Stimulated activated CD4-positive, alpha-beta T cell treated with anti-CD3 and anti-CD28 coated beads, Interleukin-15, amount 100 ng/mL, for 1 hour (primary cell): ENCODE measurements at places on chromosomes 2 and 18.

DNA sequence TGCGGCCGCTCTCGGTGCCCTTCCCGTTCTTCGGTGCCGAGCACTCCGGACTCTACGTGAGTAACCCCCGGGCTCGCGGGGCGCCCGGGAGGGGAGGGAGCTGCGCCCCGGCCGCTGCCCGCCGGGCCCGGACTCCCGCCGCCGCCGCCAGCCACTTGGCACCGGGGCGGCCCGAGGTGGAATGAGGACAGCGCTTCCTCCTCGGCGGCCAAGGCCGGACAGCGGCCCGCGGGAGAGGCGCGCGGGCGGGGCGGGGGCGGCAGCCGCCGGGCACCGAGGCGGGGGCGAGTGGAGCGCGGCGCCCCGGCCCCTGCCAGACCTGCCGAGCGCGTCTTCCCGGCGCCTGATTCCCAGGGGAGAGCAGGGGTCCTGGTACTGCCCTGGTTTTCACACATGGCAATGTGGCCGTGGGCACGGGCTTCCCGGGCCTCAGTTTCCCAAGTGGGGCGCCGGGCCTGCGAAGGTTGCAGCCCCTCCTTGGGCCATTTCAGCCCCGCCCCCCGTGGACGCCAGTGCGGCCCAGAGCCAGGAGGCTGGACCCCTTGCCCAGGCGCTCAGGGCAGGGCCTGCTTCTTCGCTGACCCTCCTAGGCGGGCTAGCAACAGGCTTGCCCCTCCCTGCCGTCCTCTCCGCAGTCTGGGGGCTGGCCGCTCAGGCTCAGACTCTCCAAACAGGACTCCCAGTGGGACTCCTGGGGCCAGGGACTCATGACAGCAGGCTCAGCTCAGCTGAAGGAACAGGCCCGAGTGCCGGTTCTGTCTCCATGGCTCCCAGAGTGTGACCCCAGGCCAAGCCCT is 775 bp downstream of the SNED1 start:
- DNase-seq: no peak

- DNase-seq: no peak
These were observed 80.9 kb downstream of the CHRNA1 start for GRCh38 chr2:174683392-174683759.

GRCh38 chr2:4591261-4591660 is 887.9 kb downstream of the DCDC2C start:
- no peak for DNase-seq

GRCh38 chr2:99806758-99807157 is 316.9 kb upstream of the REV1 start:
- DNase-seq: no peak

GRCh38 chr2:1688161-1688560 is 56.2 kb downstream of the PXDN start:
- DNase-seq: no peak

- DNase-seq: no peak
These were observed 300.9 kb downstream of the ARHGAP15 start for GRCh38 chr2:143429932-143430679.

DNA sequence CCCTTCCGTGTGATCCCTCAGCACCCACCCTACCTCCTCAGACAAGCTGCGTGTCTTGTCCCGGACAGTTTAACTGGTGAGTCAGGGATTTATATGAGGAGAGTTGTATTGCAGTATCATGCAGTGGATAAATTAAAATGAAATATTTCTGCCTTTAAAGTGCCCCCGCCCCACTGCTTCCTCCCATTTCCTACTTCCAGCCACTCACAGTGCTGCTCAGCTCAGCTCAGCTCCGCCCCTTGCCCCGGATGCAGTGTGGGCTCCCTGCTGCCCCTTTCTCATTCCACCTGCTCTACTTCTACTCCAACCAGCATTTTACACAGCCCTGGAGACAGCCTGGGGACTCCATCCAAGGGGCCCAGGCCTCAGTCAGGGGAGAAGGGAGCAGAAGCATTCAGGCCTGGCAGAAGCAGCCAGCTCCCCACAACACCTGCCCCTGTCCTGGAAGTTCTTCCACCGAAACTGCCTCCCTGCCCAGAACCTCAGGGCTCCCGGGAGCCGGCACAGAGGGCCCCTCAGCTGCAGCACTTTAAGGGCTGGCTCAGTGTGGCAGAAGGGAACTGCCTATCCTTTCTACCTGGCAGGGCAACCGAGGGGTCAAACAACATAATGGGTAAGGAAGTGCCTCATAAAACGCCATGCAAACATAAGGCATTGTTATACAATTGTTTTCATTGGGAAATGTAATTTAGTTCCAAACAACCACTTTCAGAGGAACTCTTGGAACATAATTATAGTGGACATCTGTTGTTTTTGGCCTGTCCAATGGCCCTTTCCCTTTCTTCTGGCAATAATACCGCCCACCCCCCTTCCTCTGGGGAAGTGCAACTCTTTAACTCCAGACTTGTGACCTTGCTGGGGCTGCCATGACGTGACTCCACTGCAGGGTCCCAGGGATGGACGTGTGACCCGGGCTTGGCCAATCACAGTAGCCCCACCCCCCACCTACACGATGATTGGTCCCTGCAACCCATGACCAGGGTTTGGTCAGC is 102.3 kb downstream of the LIPG start:
- no peak for DNase-seq

DNA sequence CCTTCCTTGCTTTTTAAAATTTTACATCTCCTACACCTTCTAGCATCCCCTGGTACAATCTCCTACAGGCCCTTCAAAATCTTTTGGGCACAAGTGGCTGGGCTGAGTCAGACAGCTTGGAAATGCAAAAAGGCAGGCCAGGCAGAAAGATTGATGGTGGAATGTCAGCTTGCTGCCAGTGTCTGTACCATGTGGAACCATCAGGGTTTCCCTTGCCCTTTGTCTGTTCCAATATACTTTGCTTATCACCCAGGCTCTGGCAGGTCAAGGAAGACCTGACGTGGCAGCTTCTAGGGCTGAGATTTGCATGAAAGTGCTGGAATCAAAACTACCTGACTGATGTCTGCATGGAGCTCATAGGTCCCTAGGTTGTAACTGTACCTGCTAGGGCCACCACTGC is 33.3 kb downstream of the GPR39 start:
- DNase-seq: no peak

DNA sequence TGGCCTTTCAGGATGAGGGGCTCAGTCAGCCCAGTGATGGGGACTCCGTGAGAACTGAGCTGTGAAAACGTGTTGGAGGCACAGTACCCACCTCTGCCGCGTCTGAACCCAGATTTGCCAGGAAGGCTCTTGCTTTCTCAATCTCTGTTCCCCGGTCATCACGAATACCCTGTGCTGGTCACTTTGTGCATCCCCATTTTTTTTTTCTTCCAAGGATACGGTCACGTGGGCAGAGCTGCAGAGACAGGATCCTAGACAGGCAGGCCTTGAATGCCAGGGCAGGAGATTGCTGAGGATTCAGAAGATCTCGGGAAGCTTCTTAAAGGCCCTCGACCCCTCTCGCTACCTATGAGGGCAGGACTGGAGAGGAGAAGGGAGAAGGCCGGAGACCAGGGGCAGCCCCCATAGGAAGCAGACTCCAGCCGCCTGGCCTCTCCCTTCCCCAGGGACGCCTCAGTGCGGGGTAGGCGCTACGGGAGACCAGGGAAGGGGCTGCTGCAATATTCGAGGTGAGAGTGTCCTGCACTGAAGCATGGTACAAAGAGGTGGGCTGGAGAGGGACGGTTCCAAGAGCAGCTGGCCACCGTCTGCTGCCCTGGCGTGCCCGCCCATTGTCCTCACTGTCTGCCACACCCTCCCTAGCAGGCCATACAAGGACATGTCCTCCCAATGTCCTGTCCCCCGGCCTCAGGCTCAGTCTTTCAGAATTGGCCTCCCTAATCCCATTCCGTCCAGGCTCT is 29.0 kb upstream of the TAF1B start:
- DNase-seq: no peak

GRCh38 chr2:47999512-47999911 is 93.2 kb upstream of the FBXO11 start:
- DNase-seq: no peak

- DNase-seq: no peak
These were observed 77.9 kb downstream of the LIMS1 start for GRCh38 chr2:108612153-108612513.

DNA sequence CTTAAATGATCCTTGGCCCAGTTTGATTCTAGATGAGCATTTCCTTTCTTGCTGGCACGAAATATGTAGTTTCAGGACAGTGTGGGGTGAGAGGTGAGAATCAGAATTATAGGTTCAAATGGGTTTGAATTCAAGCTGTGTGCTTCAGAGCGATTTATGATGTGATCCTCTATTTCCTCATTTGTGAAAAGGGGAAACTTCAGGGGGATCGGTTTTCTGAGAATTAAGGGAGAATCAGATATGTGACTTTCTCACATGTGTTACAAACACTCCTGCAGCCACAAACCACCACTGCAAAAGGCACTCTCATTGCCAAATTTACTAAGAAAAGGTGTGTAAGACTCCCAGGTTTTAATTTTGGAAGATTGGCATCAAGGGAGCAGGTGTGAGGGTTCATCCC is 24.4 kb downstream of the HK2 start:
- DNase-seq: no peak

- no peak for DNase-seq
These were observed 20.8 kb downstream of the TNFRSF11A start for GRCh38 chr18:62345909-62346308.

- DNase-seq: no peak
These were observed 66.6 kb downstream of the IL1R2 start for GRCh38 chr2:102058293-102058833.

DNA sequence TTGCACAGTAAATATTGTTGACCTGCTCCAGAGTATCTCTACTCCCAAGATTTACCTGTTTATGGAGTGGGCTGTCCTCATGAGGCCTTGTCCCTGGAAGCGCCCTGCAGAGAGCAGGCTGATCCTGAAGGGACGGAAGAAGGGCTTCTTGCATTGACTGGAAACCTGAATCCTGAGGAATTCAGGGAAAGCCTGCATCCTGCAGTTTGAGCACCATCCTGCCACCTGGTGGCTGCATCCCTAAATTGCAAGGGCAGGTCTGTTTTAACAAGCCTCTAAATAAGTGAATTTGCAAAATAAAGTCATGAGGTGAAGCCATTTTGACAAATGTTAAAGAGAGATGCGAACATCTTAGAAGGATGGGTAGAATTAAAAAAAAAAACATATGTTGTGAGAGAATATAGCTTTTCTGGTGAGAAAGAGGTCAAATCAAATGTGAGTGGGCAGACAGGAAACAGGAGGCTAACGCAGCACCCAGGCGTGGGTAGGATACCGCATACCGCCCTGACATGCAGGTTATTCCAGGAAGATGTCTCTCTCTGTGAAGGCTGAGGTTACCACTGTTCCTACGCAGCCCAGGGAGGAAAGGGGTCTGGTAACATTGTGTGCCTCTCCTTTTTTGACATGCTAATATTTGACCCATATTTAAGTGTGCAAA is 754.9 kb downstream of the RNF144A start:
- DNase-seq: no peak

DNA sequence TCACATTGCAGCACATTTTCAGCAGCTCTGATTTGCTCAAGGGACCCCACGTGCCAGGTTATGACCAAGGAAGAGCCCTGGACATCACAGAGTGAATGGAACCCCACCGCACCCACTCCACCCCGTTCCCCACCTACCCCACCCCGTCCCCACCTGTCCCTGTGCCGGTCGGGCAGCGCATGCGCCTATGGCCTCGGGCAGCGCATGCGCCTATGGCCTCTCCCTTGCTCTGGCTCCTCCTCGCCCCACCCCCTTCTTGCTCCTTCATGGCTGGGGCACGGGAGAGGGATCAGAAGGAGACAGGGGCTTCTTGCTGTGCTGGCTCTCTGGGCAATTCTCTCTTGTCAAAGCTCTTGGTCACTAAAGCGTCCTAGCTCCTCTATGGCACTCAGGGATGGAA is 371.8 kb upstream of the HS6ST1 start:
- DNase-seq: no peak

- DNase-seq: no peak
These were observed 68.1 kb upstream of the CTAGE1 start for GRCh38 chr18:22485808-22486244.

GRCh38 chr2:137287913-137288639 is 522.7 kb downstream of the THSD7B start:
- no peak for DNase-seq

- no peak for DNase-seq
These were observed 17.0 kb downstream of the GPR35 start for GRCh38 chr2:240642061-240642805.

GRCh38 chr18:26618135-26618534 is 69.8 kb upstream of the KCTD1 start:
- no peak for DNase-seq

- DNase-seq: no peak
These were observed 133.3 kb downstream of the GFPT1 start for GRCh38 chr2:69253611-69254301.

DNA sequence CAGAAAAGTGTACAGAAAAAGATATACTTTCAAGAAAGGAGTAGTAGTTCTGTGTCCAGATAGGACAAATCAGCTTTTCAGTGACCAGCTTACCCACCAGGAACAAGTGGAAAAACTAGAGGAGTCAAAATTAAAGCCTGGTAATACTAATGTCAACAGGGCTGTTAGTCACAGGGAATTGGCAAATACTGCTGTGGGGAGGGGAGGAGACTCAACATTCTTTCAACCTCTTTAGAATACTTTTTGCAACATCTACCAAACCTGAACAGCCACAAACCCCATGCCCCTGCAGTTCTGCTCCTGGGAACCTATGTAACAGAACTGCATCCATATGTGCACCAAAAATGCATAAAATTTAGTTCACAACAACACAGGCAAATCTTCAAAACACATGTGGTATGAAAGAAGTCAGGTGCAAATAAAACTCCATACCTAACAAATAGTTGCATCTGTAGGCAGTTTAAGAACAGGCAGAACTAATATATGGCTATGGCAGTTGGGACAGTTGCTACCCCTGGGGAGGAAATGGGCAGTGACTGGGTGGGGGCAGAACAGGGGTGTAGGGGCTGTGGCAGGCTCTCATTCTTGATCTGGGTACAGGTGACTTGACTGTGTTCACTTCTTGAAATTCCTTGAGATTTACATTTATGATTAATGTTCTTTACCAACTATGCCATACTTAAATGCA is 9.7 kb downstream of the CMPK2 start:
- no peak for DNase-seq

GRCh38 chr2:2837746-2838547 is 506.9 kb upstream of the MYT1L start:
- no peak for DNase-seq

DNA sequence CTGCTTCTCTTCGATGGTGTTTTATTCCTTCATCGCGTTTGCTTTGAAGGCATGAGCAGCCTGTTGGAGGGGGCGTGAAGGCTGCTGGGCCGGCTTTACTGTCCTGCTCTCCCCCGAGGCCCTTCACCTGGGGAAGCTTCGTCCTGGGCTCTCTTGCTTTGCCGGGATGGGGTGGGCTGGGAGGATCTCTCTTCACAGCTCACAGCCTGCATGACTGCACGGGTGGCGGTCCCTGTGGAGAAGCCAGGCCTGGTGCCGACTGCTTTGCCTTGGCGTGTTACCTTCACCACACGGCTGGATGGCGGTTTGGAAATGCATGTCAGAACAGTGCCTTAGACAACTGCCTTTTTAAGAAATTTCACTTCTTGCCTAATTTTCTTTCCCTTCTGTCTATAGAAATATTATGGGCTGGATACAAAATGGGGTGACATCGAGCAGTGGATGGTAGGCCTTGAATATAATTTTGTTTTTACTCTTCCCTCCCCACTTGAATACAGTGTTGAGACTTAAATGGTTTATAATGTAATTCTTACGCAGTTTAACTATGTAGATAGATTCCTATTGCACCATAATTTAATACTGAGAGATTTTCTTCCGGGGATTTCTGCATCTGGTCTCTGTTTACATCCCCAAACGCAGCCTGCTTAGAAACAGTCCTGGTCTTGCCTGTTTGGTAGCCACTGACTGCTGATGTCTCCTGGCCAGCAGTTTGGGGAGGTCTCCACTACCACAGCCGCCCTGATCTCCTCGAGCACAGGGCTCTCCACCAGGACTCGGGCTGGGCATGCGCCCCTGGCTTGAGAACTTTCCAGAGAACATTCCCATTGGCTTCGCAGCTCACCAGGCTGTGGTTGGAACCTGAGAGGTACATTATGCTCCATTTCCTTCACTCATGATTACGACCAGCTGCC is 81.0 kb upstream of the RBM44 start:
- DNase-seq: no peak
